Large intestine (tissue), 12 donors: ENCODE measurements at places on chromosomes 16 and 17. TPM values are rescaled to one million over a fixed set of nuclear protein-coding genes. Genes with fewer than 3 reads are reported as not detected.
A peak's percentile ranks its signal among the peaks of the same experiment; 100 is the strongest.

The MOSMO gene
- 15.6 TPM for polyA plus RNA-seq

The FBXO39 gene
- polyA plus RNA-seq, result 1.8 TPM

The ZNF319 gene
- polyA plus RNA-seq, result 5.8 TPM

The MYLK3 gene
- polyA plus RNA-seq, result 0.16 TPM

The ASPA gene
- polyA plus RNA-seq, result 0.96 TPM

The CCL16 gene
- polyA plus RNA-seq, result 0.19 TPM

The TSNAXIP1 gene
- 1.5 TPM for polyA plus RNA-seq

The MFAP4 gene
- 116 TPM for polyA plus RNA-seq

The CCDC200 gene
- polyA plus RNA-seq, result 47.1 TPM

- DNase-seq, result peak; percentile 18
Observed at GRCh38 chr17:41322094-41322902, 6.8 kb upstream of the KRTAP17-1 start.

DNA sequence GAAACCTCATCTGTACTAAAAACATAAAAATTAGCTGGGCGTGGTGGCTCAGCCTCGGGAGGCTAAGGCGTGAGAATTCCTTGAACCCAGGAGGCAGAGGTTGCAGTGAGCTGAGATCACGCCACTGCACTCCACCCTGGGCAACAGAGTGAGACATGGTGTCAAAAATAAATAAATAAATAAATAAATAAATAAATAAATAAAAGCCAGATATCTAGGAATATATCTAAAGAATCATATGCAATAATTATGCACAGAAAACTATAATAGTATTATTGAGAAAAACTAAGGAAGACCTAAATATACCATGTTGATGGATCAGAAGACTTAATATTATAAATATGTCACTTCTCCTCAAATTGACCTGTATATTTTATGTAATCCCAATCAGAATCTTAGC lies 37.0 kb downstream of the TMC7 start:
- DNase-seq, result no peak

GRCh38 chr16:35525979-35526590 lies 2066.7 kb downstream of the TP53TG3F start:
- no peak for DNase-seq

- no peak for DNase-seq
Observed at GRCh38 chr17:1423456-1424135, 23.6 kb upstream of the YWHAE start.

DNA sequence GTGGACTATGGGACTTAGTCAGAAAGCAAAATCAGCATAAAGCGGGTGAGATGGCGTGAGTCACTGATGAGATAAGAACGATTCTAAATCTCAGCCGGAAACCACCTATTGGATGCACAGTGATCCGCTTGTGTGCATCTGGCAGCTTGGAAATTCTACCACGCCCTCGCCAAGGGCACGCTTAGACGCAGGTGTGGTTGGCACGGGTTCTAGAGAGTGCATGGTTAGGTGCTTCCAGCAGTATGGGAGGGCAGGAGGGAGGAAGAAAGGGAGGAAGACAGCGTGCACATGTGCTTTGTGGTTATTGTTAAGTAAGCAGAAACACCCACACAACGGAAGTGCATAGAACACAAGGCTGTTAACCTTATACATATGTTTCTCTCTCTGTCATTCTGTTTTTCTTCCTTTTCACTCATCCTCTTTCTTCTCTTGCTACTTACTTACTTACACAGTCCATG lies 374.0 kb upstream of the ASIC2 start:
- DNase-seq, result peak; percentile 15

GRCh38 chr17:80861892-80862291 lies 129.7 kb upstream of the CHMP6 start:
- peak; percentile 33 for DNase-seq

- DNase-seq, result no peak
Observed at GRCh38 chr17:48453447-48453846, 23.4 kb upstream of the SKAP1 start.

DNA sequence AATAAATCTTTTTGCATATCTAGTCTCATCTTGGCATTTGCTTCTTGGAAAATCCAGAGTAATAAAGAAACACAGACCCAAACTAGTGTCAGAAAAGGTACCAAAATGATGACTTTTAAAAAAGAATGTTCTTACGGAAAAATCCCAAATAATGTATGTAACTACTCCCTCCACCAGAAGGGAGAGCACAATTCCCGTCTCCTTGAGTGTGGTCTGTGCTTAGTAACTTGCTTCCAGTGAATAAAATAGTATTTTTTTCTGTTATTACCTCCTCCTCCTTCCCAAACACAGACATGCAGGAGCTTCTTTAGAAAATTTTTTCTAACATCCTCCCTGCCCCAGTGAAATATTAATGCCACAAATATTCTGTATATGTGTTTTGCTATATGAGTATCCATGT lies 358.1 kb downstream of the ZFHX3 start:
- DNase-seq, result no peak

DNA sequence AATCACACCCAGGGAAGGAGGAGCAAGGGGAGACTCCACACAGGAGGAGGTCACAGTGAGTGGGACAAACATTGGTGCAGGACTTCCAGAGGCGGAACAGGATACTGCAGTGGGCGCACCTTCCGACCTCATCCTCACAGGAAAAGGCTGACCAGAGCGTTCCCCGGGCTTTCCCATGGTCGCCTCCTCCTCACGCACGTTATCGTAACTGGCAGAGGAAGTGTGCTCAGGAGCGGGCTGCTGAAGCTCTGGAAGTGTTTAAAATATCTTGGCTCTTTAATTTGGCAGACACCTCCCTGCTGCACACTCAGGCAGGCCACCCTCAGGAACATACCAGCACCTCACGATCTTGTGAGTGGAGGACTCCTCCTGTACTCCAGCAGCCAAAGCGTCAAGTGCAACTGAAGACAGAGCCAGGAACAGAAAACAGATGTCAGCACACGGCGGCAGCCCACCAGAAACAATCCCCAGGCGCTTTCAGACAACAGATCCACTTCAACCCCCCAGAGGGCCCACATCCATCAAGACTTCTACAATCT lies 17.5 kb downstream of the FANCA start:
- no peak for DNase-seq

DNA sequence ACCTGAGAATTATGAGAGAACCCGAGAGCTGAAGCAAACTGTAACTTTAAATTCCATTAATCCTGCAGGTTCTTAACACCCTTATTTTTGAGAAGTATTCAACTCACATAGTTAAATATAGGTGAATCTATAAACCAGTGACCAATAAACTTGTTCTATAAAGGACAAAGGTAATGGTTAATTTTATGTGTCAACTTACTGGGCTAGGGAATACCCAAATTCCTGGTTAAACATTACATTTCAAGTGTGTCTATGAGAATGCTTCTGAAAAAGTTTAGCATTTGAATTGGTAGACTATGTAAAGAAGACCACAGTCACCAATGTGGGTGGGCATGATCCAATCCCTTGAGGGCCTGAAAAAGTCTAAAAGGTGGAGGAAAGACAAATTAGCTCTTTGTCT lies 99.1 kb downstream of the KCNJ2 start:
- DNase-seq, result no peak

DNA sequence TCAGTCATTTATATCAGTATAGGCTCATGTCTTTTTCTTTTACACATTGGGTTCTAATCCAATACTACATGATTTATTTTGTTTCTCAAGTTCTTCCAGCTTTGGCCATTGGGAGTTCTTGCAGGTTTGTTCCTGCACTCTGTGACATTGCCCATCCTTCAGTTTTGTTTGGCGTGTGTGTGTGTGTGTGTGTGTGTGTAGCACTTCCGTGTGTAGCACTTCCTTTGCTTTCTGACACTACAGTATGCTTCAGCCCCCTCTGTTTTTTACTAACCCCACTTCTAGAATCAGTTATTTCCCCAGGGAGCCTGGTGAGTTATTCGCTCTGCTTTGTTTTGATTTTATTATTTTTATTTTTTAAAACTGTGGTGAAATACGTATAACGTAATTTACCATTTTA lies 75.6 kb upstream of the LGALS9 start:
- DNase-seq, result no peak

GRCh38 chr17:20072692-20072992 lies 63.5 kb downstream of the SPECC1 start:
- DNase-seq, result no peak

DNA sequence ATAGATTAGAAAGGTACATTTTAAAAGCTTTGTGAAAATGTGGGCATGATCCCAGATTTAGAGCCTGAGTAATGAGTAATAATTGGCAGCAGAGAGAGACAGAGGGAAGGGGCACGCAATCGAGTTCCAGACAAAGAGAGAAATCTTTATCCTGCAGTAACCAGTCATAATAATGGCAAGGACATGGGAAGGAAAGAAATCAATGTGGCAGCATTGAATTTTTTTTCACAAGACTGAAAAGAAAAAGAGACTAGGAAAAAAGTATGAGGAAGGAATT lies 790.8 kb upstream of the SOX9 start:
- DNase-seq, result no peak

- DNase-seq, result peak; percentile 73
Observed at GRCh38 chr17:36198831-36199465, 2.4 kb upstream of the CCL3L1 start.

DNA sequence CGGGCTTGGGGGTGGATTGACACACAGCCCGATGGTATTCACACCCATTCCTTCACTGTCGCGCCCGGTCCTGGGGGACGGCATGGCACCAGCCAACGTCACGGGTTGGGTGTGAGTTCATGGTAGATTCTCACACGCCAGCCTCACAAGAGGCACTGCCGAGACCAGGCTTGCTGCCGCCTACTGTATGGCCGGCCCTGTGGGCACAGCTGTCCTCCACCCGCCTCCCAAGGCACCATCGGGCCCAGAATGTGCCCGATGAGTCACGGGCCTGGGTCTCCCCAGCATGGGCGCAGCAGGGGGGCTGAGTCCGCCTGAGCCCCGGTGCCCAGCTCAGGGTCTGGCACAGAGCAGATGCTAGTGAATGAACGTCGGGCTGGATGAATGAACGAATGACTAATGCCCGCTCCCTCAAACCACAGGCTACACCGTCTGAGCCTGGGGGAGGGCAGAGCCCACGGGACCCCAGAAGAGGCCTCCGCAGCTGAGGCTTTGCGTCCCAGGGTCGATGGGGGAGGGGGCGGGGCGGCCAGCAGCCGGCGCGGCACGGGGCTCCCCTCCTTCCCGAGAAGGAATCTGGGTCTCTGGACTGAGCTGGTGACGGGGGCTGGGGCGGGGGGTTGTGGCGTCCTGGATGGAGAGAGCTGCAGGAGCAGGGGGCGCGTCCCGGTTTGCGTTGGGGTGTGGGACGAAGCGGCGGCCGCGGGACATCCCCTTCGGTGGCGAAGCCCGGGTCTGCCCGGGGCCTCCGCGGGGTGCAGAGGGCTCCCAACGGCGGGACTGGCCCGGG lies 829 bp downstream of the PITPNM3 start:
- DNase-seq, result peak; percentile 58

DNA sequence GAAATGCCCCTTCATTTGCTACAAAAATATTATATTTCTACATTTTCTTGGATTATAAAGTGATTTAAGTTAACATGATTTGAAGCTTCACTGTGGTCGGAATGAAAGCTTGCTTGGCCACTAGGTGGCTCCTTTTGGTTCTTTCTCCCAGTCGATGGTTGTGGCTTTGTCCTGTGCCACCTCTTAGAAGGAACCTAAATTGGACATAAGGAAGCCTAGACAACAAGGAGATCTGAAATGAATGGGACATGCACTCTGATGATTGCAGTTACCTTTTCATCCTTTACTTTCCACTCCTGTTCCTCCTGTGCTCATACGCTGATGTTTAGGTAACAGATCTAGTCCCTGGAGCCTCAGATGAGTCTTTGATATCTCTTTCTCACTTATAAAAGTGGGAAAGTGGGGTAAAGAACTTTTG lies 39.2 kb downstream of the FTO start:
- DNase-seq, result no peak

GRCh38 chr17:77352441-77352840 lies 211.7 kb downstream of the SEC14L1 start:
- no peak for DNase-seq

GRCh38 chr17:30292286-30292858 lies 628 bp upstream of the BLMH start:
- peak; percentile 3 for DNase-seq

GRCh38 chr17:51486885-51487520 lies 226.7 kb downstream of the UTP18 start:
- no peak for DNase-seq

DNA sequence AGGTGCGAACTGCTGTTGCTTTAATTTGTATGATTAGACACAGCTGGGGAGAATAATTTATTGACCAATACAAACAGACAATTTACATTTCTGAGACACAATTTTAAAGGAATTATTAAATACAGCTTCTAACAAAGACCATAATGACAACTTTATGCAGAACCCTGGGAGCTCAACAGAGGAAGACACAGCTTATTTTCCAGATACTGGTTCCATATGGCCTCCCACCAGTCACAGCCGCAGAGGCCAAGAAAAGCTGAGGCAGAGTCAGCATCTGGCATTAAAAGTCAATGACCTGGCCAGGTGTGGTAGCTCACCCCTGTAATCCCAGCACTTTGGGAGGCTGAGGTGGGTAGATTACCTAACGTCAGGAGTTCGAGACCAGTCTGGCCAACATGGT lies 66.1 kb upstream of the BCAR1 start:
- DNase-seq, result no peak

GRCh38 chr17:2076087-2076984 lies 21.4 kb downstream of the HIC1 start:
- DNase-seq, result no peak

DNA sequence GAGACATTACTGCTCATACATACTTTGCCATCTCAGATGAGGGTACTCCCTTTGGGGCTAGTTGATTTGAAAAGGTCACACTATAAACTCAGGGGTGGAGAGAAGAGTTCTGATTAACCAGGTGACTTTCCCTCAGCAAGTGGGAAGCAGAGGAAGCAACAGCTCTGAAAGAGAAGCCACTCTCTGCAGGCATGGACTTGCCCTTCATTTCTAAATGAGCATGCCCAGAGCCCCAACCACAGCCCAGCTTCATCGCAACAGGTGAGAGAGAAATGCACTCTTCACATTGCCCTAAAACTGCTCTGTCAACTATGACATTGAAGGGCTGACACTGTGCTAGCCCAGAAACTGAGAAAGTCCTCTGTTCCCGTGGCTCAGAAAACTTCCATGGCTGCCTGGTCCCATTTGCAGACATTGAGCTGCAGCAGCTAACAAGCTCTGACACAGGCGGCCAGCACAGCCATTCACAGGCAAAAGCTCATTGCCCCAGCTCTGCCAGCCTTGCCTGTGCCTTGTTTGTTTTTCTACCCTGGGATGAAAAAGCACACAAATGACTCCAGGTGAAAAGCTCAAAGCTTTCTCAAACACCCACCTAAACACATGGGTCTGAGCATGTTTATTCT lies 419.8 kb upstream of the DYNLRB2 start:
- DNase-seq, result no peak

DNA sequence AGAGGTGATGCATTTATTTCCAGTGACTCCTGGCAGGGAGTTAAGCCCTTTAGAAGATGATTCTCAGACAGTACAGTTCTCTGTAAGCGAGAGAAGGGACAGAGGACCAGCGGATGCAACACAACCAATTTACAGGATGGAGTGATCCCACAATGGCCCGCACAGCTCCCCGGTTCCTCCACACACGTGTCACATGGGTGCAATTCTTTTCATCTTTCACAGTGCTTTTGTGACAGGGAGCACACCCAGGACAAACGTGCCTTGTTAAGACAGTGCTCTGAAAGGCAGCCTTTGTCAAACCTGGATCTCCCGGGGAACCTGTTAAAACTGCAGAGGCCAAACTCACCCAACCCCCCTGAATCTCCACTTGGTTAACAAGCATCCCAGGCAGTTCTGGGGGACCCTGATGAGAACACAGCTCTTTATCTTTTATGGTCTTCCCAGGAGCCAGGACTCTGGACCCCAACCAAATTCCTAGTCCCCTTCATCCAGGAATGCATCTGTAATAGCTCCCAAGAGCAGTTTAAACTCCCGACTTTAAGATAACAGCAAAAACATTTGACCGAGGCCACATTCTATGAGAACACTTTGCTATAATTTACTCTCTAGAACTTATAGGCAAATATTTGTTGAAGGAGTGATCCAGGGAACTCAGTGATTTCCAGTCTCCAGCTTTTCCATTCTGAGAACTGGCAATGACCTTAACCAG lies 134.9 kb upstream of the CDH5 start:
- no peak for DNase-seq
